GM04503 (cell line): ENCODE measurements at places on chromosomes 5 and 9.

DNA sequence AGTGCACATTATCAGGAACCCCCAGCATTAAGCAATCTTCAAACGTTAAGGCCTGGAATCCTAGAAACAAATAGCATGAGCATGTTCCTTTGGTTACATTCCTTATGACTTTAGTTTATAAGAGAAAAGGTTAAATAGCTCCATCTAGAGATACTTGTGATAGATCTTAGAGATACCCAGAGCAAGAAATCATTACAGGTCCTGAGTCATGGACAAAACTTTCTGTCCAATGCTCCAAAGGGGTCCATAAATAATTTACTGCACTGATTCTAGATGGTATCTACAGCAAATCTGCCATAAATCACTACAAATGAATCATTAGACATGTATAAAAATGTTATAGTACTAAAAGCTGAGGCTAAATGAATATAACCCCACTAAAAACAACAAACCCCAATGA is 139.6 kb downstream of the HTR1A start:
- DNase-seq: no peak

DNA sequence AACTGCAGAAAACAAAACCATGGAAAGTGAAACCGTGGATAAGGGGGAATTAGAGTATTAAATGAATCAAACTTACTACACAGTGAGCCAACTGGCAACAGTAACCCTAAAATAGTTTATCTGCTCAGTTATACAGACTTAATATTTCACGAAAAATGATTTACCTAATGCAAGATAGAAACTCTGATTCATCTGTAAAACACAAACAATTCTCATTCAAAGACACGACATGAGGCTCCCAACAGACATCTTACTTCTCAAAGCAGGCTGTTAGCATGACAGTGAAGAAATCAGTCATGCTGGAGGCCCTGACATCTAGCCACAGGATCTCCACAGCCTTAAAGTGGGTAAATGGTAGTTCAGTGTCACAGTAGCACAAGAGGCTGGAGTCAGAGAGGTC is 131.2 kb downstream of the FBN2 start:
- DNase-seq: no peak

DNA sequence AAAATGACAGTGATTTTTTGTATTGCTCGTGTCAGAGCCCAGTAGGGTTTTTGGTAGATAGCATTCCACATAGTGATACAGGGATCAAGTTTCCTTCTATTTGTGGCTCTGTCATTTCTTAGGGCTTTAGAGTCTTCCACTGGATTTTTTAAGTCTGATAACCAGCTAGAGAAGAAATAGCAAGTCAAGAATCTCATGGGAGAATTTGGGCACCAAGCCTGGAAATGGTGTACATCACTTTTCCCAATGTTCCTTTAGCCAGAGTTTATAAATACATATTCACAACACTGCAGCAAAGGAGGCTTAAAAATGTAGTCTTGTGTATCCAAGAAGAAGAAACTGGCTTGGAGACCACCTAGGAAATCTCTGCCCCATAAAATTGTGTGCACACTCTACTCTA is 647.1 kb upstream of the KLF4 start:
- DNase-seq: no peak

- DNase-seq: no peak
These were observed 10.4 kb upstream of the MAPK9 start for GRCh38 chr5:180302256-180302655.

GRCh38 chr9:105050296-105050695 is 122.3 kb upstream of the ABCA1 start:
- no peak for DNase-seq

DNA sequence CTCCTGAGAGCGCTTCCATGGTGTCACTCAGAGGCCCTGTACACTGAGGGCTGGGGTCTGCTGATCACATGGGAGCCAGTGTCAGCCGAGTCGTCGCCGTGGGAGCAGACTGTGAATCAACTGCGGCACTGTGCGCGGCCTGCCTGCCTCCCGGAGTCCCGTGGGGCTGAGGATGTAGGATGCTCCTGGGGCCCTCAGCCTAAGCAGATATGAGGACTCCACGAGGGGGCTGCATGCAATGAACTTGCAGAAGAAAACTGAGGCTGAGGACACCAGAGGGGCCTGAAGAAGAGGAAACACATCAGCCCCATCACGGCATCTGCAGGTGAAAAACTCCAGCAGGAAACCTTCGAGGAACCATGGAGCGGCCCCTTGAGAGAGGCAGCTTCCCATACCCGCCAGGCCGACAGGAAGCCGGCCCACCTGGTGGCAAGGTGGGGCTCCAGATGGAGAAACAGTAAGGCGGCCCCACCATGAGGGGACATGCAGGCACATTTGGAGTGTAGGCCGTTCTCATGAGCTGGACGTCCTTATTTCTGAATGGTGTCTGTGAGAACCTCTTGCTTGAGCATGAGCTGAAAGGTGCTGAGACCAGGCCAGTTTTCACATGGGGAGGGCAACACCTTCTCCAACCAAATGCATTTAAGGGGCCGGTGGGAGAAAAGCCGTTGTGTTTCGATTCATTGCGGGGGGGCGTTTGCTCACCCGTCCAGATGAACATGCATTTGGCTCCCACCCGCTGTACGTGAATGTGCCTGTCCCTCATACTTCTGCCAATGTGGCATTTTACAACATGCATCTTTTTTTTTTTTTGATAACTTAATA is 35.2 kb upstream of the ADAMTS2 start:
- DNase-seq: no peak

GRCh38 chr5:158039911-158040347 is 181.0 kb upstream of the CLINT1 start:
- no peak for DNase-seq

DNA sequence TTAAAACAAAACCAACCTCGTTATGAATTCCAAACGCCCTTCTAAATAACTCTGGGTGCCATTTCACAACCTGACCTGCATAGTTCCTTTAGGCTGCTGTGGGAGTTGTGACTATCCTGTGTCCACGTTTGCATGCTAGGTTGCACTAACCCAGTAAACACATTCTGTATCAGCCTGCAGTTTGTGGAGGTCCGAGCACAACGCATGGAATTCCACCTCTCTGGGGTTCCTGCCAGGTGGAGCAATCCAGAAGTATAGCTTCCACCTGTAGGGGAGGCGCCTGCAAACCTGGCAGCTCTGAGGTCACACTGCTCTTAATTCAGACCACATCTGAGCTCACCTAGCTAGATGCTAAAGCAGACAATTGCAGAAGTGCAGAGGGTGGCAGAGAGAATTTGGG is 57.2 kb downstream of the MARCHF3 start:
- no peak for DNase-seq
